ENCODE measurements at places on chromosomes 7 and 10.

- DNase-seq, result no peak
These were observed at the start of gene PLAC9 for GRCh38 chr10:80132299-80133139. TSS of gene PLAC9 (plus strand) at chr10:80132730. CDS start at chr10:80132763, 33 bp downstream.

GRCh38 chr7:77337456-77337990, 78.6 kb downstream of the GSAP start:
- no peak for DNase-seq

- DNase-seq, result peak; percentile 71
These were observed 32.2 kb upstream of the ZFAND2A start for GRCh38 chr7:1192171-1192676.

DNA sequence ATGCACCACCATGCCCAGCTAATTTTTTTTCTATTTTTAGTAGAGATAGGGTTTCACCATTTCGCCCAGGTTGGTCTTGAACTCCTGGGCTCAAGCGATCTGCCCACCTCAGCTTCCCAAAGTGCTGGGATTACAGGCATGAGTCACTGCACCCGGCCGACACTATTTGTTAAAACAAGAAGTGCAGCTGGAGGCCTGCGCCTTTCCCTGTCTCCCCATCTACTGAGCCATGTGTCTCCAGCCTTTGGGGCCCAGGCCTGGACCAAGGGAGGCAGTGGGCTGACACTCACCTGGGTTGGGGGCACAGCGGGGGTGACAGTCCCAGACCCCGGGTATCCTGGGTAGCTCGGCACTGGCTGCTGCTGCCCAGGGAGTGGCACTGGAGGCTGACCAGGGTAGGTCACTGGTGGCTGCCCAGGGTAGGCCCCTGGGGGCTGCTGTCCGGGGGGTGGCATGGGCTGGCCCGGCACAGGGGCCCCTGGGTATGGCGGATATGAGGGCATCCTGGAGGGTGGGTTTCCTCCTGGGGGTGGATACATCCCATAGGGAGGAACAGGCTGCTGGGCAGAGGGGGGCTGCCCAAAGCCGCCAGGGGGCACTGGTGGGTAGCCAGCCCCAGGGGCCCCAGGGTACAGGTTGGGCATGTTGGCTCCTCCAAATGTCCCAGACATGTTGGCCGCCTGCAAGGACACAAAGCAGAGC, 36.3 kb downstream of the PLAC9 start:
- no peak for DNase-seq

Measured in brain microvascular endothelial cell (primary cell).